NCI-H774 (cell line): ENCODE measurements at places on chromosomes 2 and 18.

GRCh38 chr18:73431620-73432019 is 563.8 kb upstream of the NETO1 start:
- DNase-seq: no peak

- DNase-seq: no peak
Observed at GRCh38 chr18:45458033-45458432, 157.2 kb upstream of the SLC14A2 start.

DNA sequence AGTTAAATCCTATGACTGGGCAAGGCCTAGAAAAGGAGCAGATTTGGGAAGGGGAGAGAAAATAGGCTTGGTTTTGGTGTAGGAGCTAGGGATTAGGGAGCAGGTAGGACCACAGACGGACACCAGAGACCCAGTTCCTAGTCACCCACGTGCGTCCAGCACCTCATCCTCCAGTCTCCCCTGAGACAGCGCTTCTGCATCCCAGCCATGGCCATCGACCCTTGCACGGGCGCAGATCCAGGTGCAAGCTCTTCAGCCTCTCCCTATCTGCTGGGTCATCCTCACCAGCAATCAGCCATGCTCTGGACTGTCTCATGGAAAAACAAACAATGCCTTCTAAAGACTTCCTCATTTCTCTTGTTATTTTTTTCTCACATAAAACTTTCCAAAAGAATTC is 246.8 kb upstream of the RAB6C start:
- no peak for DNase-seq

DNA sequence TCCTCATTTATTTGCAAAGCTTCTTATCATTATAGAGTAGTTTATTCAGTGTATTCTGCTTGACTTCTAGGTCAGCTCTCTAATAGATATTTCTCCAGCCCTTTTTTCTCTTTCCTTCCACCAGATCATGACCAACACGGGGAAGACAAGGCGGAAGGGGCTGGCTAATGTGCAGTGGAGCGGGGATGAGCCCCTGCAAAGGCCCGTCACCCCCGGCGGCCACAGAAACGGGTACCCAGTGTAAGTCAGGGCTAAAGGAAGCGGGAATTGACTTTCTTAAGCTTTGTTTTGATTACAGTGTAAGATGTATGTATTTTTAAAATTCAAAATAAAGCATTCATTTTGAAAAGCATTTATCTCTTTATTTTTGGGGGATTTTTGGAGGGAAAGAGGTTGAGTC is 50.7 kb upstream of the B3GNT7 start:
- DNase-seq: no peak

- no peak for DNase-seq
Observed at GRCh38 chr18:36623681-36624190, 205.1 kb downstream of the TPGS2 start.

GRCh38 chr2:3465844-3466481 is 53.4 kb downstream of the ADI1 start:
- DNase-seq: no peak

DNA sequence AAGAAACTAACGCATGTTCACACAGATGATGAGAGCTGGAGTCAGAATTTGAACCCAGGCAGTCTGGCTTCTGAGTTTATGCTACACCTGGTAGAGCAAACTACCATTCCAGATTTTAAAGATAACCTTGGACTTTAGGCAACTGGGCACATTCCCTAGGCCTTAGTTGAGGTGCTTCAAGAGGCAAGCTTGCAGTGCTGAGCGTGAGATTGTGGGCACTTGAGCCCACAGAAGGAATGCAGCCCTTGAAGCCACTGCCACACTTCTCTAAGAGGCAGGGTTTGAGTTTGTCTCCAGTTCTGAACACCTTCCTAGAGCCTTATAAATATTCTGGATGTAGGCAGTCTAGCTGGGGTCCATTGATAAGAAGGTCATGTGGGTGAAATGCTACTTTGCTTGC is 216.1 kb upstream of the SLC14A2 start:
- no peak for DNase-seq

GRCh38 chr2:190435031-190435670 is 27.0 kb downstream of the MFSD6 start:
- no peak for DNase-seq

DNA sequence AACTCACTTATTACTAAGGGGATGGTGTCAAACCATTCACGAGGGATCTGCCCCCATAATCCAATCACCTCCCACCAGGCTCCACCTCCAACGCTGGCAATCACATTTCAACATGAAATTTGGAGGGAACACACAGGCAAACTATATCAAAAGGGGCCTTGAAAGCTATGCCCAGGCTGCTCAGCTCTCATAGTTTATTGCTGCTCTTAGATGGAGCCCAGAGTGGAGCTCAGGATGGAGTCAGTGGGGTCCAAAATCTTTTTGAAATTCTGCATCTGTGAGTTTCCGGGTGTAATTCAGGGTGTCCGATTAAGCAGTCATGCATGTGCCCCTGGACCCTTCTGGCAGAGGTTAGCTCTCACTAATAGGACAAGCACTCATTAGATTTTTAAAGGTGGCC is 24.3 kb downstream of the RHOB start:
- DNase-seq: no peak

- no peak for DNase-seq
Observed at GRCh38 chr2:8546612-8547283, 135.1 kb upstream of the ID2 start.

DNA sequence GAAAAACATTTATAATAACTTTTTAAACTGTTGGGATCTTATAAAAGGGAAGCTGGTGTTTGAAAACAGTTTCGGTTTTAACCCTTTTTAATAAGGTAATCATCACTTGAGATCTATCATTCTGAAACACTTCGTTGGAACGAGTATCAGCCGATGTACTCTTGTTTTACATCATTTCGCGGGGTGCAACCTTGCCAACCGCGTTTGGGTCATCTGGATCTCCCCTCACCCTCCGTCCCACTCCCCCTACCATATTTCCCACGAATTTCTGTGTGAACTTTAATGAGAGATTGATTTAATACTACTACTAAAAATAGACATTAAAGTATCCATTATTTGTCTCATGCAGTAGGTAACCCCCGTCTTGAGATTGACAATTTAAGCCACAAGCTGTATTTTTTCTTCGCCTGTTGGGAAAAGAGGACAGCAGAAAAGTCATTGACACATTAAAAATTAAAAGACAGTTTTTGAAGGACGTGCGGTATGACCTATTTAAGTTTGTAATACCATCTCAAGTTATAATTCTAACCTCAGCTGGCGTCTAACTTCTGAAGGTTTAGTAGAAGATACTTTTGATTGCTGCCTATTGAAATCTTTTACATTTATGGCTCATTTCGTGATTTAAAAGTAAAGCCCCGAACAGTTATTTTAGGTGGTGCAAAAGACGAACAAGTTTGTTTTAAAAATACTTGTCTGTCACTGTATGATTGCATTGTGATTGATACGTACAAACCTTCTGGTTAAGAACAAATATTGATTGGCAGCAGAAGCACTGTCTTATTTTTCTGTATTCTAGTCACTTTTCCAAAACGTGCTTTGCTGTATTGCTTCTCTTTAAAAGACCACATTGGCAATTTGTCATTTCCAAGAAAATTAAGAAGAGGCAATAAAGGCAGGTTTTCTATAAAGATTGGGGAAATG is 1.5 kb downstream of the CREB1 start:
- no peak for DNase-seq

DNA sequence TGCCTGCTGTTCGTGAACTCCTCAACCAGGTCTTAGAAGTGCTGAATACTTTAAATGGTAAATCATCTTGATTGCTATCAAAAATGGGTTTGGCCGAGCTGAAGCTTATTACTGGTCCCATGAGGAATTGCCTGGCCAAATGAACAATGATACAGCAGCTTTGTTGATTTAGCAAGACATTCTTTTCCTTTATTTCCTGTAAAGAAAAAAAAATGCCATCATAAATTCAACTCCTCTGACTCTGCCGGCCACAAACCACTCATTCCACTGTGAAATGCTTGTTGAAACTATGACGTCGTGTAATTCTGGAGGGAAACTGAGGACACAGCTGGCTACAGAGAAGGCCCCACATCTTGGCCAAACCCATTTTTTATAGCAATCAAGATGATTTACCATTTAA is 74.2 kb upstream of the ID2 start:
- DNase-seq: no peak
